NCI-H1417 (cell line): ENCODE measurements at places on chromosomes 4 and X.

- no peak for DNase-seq
Measured at GRCh38 chrX:14738643-14739042, 134.2 kb downstream of the FANCB start.

DNA sequence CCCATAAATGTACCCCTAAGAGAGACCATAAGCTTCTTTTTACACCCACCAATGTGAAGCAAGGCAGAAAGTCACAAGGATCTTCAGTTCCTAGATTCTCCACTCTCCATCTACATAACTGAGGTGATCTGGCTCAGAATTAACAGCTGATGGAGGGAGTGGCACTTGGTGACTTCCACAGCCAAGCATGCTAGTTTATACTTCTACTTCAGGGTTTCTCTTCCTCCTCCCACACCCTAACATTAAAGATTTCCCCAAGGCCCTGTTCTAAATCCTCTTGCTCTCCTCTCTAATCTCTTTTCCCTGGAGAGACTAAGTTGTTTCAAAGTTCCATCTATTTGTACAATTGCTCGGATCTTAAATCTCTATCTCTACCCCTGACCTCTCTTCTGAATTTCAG is 81.1 kb downstream of the MBNL3 start:
- DNase-seq, result no peak

GRCh38 chrX:26192204-26192603 is at the start of gene MAGEB6:
Gene MAGEB6, plus strand, starts transcription at chrX:26192440. Its CDS starts 1,407 bp downstream, at chrX:26193847.
- no peak for DNase-seq

- DNase-seq, result no peak
Measured at GRCh38 chrX:115333446-115333845, 43.9 kb downstream of the LUZP4 start.

GRCh38 chr4:84814094-84814750 is 152.3 kb downstream of the WDFY3 start:
- DNase-seq, result peak; percentile 13

- no peak for DNase-seq
Measured at GRCh38 chr4:123034023-123034422, 111.6 kb upstream of the NUDT6 start.

GRCh38 chrX:133674726-133675470 is 259.6 kb upstream of the GPC4 start:
- DNase-seq, result no peak

DNA sequence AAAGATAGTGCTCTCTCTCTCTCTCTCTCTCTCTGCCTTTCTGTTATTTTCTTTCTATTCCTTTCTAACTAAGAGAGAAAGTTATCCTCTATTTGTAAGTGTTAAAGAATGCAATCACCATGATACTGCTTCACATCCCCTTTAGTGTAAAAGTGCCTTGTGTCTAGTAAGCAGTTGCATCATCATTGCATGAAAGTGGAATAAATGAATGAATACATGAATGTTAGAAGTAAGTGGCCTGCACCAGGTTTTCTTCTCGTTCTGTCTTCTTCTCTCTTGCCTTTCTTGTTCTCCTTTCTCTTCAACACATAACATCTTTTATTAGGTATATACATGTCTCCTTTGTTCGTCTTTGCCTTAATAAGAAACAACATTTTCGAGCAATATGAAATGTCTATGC is 35.2 kb downstream of the TRIM2 start:
- no peak for DNase-seq

- DNase-seq, result no peak
Measured at GRCh38 chr4:149031399-149031798, 589.2 kb upstream of the NR3C2 start.

DNA sequence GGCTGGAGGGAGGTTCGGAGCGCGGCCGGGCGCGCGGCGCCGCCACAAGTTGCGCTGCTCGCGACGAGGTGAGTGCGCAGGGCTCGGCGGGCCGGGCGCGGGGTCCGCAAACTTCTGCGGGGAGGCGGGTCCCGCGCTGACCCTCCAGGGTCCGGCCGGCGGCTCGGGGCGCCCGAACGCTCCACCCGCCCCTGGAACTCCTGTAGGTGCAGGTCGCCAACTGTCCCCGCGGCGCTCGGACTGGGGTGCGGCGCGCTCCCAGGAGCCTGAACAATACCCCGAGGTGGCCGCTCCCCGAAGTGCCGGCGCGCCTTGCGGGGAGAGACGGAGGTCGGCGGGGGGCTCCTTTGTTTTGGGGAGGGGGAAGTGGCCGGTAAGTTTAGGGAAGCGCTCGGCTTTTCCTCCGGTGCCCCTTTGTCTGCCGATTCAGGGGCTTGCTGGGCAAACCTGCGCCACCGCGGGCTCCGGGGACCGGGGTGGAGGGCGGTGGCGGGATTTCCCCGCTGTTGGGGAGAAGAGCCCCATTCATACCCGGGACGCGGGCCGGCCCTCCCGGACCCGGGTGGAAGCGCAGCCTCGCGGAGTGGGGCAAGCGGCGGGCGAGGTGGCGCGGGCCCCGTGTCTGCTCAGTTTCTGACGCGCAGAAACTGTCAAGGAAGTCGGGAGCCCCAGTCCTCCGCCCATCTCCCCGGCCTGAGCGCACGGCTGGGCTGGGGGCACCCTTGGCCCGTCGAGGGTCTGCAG is 694 bp downstream of the TBL1X start:
- DNase-seq, result peak; percentile 69

DNA sequence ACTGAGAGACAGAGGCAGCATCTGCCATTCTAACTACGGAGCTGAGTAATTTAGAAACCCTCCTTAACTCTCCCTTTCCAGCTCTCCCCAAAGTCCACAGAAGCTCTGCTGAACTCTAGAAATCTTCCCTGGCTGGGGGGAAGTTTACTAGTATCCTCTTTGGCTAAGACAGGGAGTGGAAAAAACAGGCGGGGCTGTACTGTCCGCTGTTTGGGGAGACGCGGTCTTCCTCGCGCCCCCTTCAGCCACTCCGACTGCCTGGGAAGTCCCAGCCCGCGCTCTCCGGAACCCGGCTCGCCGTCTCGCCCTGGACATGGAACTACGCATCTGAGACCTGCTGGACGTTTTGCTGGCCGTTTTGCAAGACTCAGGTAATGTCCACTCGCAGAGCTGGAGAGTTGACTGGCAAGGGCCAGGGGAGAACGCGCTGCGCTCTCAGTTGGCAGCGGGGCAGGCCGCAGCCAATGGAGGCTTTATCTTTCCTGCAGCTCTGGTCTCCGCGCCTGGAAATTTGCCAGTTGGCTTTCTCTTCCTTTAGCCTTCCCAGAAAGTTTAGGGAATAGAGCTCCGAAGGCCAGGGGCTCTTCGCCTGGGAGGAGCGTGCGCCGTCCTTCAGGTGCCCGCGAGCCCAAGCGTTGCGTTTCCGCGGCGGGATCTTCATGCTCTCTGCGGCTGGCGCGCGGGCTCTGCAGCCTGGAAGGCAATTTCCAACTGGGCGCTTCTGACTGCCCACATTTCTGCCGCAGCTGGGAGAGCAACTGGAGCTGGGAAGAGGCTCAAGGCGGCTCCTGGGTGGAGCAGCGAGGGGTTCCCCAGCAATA is 892 bp downstream of the IL1RAPL2 start:
- DNase-seq, result no peak

DNA sequence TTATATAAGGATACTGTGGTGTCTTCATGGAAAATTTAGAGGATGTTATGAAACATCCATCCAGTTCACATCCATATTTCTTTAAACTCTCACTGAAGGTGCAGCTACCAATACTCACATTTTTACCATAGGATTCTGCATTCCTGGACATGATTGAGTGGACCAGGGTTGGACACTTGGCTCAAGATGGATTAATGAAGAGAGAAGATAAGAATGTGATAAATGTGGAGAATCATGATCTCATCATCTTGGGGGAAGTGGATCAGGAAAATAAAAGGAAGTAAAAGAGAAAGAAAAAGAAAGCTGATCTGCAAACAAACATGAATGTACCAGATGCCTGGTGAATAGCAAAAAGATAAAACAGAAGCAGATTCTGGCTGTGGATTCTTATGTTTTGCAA is 175.4 kb downstream of the NPFFR2 start:
- DNase-seq, result no peak

DNA sequence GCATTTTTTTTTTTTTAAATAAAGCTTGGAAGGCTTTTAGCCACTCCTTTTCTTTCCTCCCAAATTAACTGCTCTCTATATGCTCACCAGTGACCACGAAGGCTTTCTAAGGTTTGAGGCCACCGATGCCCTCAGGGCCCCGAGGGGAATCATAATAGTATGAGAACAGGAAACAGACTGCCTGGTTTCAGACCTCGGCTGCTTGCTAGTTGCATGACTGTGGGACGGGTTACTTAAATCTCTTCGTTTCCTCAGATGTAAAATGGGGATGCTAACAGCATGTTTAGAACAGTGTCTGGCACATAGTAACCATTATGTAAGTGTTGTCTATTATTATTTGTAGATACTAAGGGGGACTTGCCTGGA is 3.6 kb downstream of the LINC00632 start:
- DNase-seq, result no peak

- no peak for DNase-seq
Measured at GRCh38 chr4:87077914-87078585, 142.4 kb downstream of the KLHL8 start.

DNA sequence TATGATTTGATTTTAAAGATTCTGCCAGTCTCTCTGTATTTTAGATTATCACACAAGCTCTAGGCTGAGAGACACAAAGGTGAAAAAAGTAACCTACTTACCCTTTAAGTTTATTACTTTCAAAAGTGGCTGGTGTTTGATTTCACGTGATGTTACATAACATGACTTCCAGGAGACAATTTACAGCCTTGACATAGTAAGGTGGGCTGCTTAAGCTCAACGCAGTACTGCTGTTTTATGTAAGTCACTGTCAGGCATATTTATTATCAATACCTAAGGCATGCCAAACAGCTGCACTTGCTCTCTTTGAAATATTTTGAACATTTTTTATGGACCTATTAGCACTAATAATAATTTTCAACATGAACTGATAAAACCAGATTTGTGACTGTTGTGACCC is 451.5 kb upstream of the FAM241A start:
- no peak for DNase-seq

GRCh38 chr4:7842384-7843279 is 97.0 kb downstream of the AFAP1 start:
- no peak for DNase-seq

GRCh38 chr4:186144946-186145569 is 40.6 kb downstream of the FAM149A start:
- peak; percentile 62 for DNase-seq

- peak; percentile 24 for DNase-seq
Measured at GRCh38 chr4:184163813-184164212, 53.9 kb downstream of the ENPP6 start.

DNA sequence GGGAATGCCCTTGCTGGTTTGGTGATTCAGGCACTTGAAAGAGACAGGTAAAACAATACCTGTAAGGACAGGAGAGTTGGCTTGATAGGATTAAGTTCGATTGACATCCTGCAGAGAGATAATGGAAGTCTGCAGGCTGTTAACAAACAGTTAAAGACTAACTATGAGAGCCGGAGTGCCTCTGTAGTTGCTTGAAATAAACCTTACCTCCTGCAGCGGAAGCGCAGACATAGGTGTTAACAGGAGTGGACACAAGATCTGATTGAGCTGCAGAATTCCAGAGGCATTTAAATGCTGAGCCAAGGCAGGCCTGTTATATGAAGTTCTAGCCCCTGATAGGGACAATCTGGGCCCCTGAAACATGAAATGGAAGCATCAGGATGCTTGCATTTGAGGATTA is 416.7 kb upstream of the MAOA start:
- no peak for DNase-seq

GRCh38 chr4:15331930-15332329 is 95.9 kb upstream of the C1QTNF7 start:
- no peak for DNase-seq

GRCh38 chr4:83011689-83012199 is 1.1 kb upstream of the LIN54 start:
- peak; percentile 47 for DNase-seq

DNA sequence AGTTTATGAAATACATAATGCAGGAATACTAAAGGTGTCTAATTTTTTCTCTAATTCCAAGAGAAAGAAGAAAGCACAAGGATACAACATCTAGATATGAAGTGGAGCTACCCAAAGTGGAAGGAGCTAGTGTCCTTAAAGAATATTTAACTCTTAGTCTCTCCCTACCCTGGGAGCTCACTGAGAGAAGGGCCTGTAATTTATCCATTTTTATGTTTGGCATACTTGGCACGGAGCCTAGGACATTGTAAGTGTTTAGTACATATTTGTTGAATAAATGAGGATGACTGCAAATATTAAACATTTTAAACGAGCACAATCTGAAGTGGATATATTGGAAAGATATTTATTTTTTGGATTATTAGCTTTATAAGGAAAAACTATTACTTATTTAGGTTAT is 674.8 kb downstream of the IQCM start:
- peak; percentile 15 for DNase-seq

GRCh38 chr4:183322326-183322725 is at the start of gene CLDN24:
Gene CLDN24, minus strand, starts transcription at chr4:183322426. Its CDS starts 0 bp downstream, at chr4:183322426.
- no peak for DNase-seq

GRCh38 chr4:46274717-46275116 is 115.2 kb downstream of the GABRA2 start:
- no peak for DNase-seq

DNA sequence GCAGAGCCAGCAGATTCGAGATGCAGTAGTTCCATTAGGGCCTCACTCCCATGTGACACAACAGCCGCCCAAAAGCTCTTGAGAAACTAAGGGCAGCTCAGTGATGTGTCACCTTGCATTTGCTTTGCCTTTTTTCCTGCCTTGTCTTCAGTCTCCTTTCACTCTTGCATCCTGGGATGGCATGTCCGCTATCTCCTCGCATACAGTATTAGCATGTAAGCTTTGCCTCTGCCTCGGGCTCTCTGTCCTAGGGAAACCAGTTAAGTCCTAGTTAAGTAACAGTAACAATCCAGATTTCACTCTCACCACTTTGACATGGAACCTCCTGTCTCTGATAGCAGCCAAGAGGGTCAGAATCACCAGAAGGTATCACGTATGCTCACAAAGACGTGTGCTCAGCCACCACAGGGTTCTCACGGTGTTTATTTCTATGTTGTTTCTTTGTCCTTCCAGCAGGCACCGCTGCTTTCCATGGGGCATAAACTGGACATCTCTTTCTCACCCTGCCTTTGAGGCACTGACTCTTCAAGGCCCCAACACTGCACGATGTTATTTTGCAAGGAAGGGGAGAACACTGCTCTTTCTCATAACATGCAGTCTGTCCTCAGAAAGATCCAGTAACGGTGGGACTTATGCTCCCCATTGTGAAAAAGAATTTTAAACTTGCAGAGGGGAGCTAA is 26.7 kb upstream of the SORBS2 start:
- no peak for DNase-seq

GRCh38 chr4:66178906-66179305 is 508.6 kb upstream of the EPHA5 start:
- no peak for DNase-seq

DNA sequence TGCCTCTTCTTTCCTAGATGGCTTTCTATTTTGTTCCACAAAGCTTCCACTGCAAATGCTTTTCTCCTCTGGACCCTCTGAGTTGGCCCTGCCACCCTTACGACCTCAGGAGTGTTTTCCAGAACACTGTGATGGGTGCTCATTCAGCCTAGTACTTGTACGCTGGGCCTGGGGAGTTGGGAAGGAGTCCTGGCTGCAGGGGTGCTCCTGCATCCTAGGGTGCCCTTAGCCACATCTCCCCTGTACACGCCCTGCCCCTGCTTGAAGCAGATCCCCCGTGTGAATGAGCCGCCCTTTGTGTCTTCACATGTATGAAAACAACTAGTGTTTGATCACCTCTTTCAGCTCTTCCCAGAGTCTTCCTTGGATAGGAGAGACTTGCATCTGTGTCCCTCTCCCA is 64.2 kb downstream of the MTMR1 start:
- no peak for DNase-seq
